ENCODE measurements at places on chromosomes 7 and 10. TPM values are rescaled to one million over a fixed set of nuclear protein-coding genes. Genes with fewer than 3 reads are reported as not detected.

The MRPS33 gene
- 21.8 TPM for total RNA-seq

The HABP2 gene
- not detected for total RNA-seq

The PRXL2A gene
- 176 TPM for total RNA-seq

The CDC14C gene
- total RNA-seq = not detected

The NUDT5 gene
- 50.7 TPM for total RNA-seq

The MPP7 gene
- total RNA-seq = 4.0 TPM

The TACC2 gene
- total RNA-seq = 52.5 TPM

The PLA2G12B gene
- total RNA-seq = not detected

The LRRD1 gene
- 0.44 TPM for total RNA-seq

The CYP26C1 gene
- total RNA-seq = 2.2 TPM

The AGAP9 gene
- total RNA-seq = 3.3 TPM

The GLRX3 gene
- total RNA-seq = 34.5 TPM

The TEX36 gene
- not detected for total RNA-seq

The ZNF485 gene
- 2.4 TPM for total RNA-seq

The GIMAP6 gene
- 31.9 TPM for total RNA-seq

The RBM20 gene
- total RNA-seq = 2.5 TPM

The WDR86 gene
- total RNA-seq = 139 TPM

The JAKMIP3 gene
- total RNA-seq = 0.44 TPM

The STEAP1B gene
- 9.4 TPM for total RNA-seq

The PRKCQ gene
- not detected for total RNA-seq

The AOC1 gene
- total RNA-seq = not detected

The EPO gene
- total RNA-seq = not detected

The SPRN gene
- total RNA-seq = not detected

Measured in tibial nerve (tissue), 4 donors.